ENCODE measurements at places on chromosomes 6 and 20. TPM values are rescaled to one million over a fixed set of nuclear protein-coding genes. Genes with fewer than 3 reads are reported as not detected.

DNA sequence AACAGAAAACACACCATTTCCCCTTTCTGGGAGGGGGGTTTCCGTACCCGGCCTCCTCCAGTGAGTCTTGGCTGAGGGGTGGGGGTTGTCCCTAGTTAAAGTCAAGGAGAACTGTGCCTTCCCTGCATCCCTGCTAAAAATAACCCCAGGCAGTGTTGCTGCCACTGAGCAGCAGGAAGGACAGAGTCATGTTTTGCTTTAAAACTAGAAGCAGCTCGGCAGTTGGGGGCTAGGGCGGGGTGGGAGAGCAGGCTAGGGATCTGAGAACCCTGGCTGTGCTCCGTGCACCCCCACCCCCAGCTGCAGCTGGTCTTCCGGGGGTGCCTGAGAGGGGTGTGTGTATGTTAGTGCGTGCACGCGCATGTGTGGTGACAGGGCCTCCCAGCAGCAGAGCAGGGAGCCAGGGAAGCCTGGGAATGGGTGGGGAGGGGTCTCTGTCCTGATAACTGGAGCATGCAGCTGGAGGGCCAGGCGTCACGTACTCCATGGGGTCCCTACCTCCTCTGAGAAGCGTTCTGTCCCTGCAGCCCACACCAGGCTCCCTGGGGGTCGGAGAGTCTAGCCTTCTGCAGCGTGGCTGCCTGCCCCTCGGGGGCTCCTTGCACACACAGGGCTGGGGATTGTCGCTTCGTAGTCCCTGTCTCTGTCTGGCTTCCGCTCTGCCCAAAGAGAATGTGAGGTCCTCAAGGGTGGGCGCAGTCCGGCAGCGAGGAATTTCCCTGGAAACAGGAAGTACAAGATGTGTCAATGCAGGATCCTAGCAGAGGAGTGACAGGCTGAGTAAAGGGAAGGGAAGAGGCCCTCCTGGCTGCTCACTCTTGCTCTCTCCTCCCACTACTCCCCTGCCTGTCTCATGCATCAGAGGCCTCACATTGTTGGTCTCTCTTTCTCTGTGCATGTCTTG lies 16.8 kb upstream of the ARMC12 start:
- DNase-seq, result no peak

DNA sequence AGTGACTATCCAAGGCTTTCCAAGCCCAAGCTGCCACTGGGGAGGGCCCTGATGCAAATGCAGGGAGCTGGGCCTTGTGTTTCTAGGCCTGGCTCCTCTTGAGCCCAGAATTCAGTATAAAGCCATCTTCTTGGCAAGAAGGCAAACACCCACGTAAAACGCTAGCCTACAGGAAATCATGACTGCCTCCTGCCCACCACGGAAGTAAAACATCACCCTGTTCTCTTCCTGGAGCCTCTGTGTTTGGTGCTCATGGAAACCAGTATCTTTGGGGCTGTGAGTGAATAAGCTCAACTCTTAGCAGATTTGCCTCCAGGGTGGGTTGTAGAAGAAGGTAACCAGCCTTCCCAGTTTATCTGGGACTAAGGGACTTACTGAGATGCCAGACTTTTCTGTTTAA lies 271.0 kb downstream of the ZNF217 start:
- DNase-seq, result no peak

DNA sequence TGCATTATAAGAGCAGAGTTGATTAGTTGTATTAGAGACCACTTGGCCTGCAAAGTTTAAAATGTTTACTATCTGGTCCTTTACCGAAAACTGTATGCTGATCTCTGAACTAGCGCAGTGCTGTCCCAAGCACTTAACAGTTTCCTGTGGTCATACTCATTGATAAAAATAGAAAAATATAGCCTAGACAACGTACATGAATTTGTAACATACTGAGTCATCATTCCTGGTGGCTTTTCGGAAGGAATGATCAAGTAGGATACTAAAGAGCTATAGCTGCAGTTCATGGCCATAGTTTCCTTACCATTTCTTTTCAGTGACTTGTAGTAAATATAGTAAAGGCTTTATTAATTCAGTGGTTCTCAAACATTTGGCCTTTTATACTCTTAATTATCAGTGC lies 18.4 kb downstream of the TTK start:
- no peak for DNase-seq

- peak; percentile 71 for DNase-seq
Measured at GRCh38 chr6:126040826-126041225, 54.5 kb downstream of the TRMT11 start.

GRCh38 chr6:148455225-148455624 lies 112.6 kb downstream of the SASH1 start:
- DNase-seq, result no peak

GRCh38 chr20:53594068-53595017 lies 704 bp upstream of the ZNF217 start:
- no peak for DNase-seq

GRCh38 chr6:107173779-107174178 lies 58.5 kb upstream of the BEND3 start:
- no peak for DNase-seq

DNA sequence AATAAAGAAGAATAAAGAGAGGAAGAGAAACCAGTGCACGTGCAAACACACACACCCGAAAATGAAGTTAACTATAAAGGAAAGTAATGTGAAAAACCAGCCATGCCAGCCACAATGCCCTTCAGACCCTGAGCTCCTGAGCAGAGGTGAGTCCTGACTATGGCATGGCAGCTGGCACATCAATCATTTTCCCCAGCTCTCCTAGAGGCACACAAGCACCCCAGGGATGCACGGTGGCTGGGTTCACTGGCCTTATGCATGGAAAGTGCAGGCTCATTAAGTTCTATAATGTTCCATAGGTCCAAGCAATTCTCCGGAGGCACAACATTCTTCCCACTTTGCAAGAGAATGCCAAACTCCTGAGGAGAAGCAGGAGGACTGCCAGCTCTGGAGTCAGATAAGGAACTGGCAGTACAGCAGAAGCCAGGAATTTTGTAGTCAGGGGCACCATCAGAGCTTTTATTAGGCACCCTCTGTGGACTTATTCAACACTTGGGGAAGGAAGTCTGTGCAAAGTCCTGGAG lies 175.0 kb upstream of the PRDM1 start:
- no peak for DNase-seq

DNA sequence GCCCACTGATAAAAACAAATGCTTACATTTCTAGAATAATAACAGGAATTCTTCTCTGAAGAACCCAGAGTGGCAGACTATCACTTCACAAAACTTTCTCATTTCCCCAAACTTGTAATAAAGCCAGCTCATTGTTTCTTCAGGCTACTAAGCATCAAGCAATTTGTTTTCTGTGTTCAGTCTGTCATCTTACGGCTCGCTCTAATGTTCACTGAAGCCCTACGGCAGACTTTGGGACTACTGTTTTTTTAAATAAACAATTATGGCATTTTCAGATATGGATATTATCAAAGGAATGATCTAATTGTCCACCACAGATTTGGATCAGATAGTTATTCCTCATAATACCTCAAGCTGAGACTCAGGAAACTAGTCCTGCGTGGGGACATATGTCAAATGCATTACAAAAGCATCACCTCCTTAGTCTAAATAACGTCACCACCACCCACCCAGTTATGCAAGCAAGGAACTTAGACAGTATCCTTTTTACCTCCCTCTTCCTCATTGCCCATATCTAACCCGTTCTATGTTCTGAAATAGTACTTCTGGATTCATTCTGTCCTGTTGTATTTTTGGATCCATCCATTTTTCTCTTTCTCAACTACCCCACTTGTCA lies 415.1 kb downstream of the PLCB1 start:
- no peak for DNase-seq

CTSZ gene
- 109 TPM for total RNA-seq

IPCEF1 gene
- 0.34 TPM for total RNA-seq

GRCh38 chr6:53628354-53629119 lies 37.0 kb downstream of the KLHL31 start:
- DNase-seq, result no peak

DNA sequence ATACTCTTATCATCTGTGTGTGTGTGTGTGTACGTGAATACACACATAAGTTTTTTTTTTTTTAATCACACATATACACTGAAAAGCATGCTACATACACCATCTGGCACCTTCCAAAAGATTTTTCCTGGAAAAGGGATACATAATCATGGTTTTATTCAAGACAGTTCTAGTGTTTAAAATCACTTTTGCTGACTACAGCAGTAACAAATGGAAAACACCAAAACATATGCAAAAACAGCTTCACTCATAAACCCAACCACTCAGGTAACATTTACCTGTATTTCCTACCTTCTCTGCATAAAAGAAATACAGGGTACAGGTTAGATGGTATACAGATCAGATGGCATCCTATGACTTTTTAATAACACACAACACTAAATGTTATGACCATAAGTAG lies 2.5 kb downstream of the SNX14 start:
- no peak for DNase-seq

- no peak for DNase-seq
Measured at GRCh38 chr20:2449386-2449785, 21.2 kb downstream of the SNRPB start.

CDSN gene
- not detected for total RNA-seq

DNA sequence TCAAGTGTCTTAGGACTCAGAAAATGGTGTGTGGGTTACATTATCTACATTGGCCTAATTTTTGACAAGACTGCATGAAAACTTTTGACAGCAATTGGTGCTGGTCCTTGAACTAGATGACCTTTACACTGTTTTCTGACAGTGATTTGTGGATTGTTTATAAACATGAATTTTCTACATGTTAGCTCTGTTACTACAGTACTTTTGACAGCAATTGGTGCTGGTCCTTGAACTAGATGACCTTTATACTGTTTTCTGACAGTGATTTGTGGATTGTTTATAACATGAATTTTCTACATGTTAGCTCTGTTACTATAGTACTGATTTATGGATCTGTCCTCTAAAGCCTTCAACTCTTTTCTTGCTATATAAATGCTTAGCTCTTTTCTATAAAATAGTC lies 16.7 kb downstream of the KCTD20 start:
- no peak for DNase-seq

GRCh38 chr6:74334722-74335121 lies 638.7 kb downstream of the CD109 start:
- no peak for DNase-seq

OR12D3 gene
- total RNA-seq, result not detected

GRCh38 chr20:22452442-22453011 lies 131.8 kb downstream of the FOXA2 start:
- no peak for DNase-seq

GRCh38 chr20:63017076-63017825 lies 10.5 kb upstream of the BHLHE23 start:
- DNase-seq, result no peak

DNA sequence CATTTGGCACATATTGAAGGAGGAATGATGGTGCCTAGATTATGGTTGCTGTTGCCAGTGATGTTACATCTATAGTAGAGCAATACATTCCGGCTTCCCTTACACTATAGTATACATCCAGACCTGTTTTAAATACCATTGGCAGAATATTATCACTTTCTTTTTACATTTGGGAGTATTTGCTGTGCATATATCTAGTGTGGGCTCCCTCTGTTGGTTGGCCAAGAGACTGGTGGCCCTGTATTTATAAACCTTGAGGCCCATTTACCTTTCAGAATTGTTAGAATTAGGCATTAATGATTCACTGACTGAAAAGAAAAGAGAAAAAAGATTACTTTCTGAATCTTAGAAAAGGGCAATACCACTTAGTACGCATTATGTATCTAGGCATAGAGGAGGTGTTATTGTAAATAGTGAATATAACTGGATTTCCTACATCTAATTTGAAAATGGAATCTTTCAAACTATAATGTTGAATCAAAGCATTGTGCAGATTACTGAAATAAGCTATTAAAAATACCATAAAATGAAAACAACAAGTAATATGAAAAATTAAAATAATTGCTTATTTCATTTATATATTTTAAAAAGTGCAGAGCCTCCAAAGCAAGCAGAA lies 628.8 kb upstream of the MAN1A1 start:
- no peak for DNase-seq

NR2E1 gene
- total RNA-seq, result not detected

DNA sequence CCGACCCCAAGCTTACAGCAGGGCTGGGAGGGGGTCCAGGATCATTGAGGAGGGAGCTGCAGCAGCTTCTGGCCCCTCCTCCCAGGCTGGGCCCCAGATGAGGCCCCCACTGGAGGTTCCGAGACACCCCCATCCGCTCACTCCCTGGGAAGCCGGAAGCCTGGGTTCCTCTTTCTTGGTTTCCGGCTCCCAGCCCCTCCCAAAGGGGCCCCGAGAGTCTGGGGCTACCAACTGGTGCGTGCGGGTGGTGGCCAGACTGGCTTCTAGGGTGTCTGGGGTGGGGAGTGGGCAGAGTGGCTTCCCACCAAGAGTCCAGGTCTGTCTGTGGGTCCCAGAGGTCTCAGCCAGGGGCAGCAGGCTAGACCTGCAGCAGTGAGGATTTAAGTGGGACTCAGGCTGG lies 2.2 kb downstream of the RGS19 start:
- DNase-seq, result no peak

GRCh38 chr6:35411066-35411465 lies 41.1 kb upstream of the FANCE start:
- no peak for DNase-seq

EEF1E1 gene
- 52.6 TPM for total RNA-seq

SIRPD gene
- total RNA-seq, result not detected

GSTA3 gene
- total RNA-seq, result not detected

DNA sequence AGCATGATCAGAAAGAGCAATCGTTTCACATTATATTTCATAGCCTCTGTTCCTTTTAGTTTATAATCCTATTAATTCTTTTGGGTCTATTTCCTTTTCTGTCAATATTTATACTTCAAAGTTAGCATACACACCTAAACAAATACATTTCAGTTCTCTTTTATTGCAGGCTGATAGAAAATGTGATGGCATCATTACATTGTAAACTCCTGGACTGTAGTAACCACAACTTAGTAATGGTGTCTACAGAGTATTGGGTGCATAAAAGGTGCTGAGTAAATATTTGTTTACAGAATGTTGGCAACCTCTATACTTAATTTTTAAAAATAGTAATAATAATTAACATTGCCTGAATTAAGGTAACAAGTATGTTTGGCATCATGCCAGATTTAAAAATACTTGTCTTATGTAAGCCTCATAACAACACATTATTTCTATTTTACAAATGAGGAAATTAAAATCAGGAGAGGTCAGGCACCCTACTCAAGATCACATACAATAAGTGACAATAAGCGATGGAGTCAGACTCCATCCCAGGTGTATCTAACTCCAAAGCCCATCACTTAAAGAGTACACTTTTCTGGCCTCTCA lies 195.0 kb downstream of the UBE3D start:
- DNase-seq, result no peak

DNA sequence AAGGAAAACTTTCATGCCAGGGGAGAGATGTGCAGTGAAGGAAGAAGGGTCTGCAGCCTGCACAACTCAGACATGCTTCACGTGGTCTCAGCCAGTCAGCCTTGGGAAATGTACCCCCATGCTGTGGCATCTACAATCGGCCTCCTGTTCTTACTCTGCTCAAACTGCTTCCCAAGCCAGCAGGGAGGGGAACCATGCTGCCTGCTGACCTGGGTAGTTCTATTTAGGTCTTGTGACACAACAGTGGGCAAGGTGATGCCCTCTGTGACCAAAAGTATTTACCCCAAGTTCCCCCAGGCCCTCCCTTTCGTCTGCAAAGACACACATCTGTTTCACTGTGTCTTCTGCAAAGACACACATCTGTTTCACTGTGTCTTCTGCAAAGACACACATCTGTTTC lies 106.9 kb downstream of the SLC23A2 start:
- DNase-seq, result no peak

- no peak for DNase-seq
Measured at GRCh38 chr6:163525926-163526325, 111.4 kb downstream of the QKI start.

Measured in kidney epithelial cell (primary cell).